ENCODE measurements at places on chromosomes 5 and 9.

GRCh38 chr5:169627551-169627950, 9.5 kb upstream of the DOCK2 start:
- no peak for DNase-seq

DNA sequence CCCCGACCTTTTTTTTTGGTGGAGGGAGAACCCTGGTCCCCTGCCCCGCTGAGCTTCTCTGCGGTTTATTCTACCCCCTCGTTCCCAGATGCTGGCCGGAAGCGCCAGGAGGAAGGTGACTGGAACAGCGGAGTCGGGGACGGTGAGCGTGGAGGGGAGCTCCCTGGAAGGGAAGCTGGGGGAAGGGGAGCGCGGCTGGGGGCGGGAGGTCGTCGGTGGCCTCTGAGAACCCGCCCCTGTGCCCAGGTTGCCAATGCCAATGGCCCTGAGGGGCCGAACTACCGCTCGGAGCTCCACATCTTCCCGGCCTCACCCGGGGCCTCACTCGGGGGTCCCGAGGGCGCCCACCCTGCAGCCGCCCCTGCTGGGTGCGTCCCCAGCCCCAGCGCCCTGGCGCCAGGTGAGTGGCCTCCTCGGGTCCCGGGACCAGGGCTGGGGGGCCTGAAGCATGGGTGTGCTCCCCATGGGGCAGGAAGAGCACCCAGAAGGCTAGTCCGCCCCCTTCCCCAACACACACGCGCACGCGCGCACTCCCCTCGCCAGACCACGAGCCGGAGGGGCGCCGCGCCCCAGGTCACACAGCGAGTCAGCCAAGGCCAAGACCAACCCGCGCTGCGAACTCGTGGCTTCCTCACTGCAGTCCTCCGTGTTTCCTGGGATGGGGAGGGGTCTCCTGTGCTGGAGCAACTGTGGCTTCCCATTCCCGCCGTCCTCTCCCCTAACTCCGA, 10.6 kb downstream of the MYOZ3 start:
- DNase-seq = no peak

- DNase-seq = peak; percentile 45
Measured at GRCh38 chr9:121305269-121305994, 37.5 kb downstream of the GSN start.

- no peak for DNase-seq
Measured at GRCh38 chr5:144880513-144880912, 709.8 kb downstream of the KCTD16 start.

DNA sequence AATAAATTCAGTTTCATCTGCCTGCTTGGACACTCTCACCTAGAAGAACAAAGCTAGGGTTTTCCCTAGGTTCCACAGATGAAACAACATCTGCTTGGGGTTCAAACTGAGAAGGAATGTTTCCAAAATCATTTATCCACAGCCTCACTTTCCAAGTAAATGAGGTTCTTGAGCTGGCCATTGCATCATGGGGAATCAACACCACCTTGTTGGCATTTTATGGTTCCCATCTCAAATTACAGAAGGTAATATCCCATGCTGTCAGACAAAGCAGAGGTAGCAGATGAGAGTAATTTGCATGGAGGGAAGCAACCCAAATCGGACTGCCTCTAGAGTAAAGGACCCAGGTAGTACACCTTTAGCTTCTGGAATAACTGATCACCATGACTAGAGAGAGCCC, 10.5 kb upstream of the NR4A3 start:
- no peak for DNase-seq

DNA sequence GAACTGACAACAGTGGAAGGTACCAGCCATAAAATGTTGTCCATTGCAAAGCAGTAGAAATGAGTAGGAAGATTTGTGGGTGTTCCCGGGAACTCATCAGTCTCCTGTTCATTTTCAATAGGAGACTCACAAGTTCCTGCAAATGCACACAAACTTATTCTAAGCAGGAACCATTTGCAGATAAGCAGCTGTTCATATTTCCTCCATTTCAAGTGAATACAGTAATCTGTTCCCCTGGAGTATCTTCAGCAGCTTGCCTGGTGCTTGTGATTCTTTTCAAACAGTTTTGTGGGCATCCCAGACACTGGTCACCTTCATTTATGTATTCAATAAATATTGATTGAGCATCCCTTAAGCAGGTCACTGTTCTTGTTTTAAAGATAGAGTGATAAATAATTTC, 1315.5 kb upstream of the C9orf72 start:
- no peak for DNase-seq

DNA sequence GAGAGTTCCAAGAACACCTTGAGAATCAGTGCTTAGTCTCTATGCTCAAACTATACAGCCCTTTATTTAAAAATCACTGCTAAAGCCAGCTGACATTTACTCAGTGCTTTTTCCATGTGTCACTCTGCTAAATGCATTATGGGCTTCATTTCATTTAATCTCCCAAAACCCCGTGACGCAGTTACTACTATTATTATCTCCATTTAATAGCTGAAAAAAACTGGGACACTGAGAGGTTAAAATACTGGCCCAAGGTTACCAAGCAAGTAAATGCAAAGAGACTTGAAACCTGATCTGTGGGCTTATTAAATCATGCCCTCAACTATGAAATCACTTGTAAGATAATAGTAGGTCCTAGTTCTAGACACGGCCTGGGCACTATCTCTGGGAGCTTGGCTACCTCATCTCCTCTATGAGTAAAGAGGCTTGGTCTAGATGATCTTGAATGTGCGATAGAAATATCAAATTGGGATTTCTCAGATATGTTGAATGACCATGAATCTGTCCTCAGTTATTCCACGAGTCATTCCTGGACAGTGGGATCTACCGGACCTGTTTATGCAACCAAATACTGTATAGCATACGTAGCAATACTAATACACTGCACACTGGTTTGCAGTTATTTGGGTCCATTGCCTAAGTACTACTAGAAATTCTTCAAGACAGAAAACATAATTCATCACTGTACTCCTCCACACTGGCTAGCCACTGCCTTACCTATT, 32.3 kb downstream of the MARCHF11 start:
- DNase-seq = no peak
